ENCODE measurements at places on chromosomes 6 and 20.

- DNase-seq, result no peak
These were observed 28.7 kb upstream of the BEND3 start for GRCh38 chr6:107144014-107144413.

- DNase-seq, result no peak
These were observed 74.7 kb upstream of the NOX3 start for GRCh38 chr6:155530219-155530834.

- no peak for DNase-seq
These were observed 559 bp downstream of the LAMA5 start for GRCh38 chr20:62366370-62367135.

- no peak for DNase-seq
These were observed 4.9 kb downstream of the TOMM34 start for GRCh38 chr20:44955270-44955669.

DNA sequence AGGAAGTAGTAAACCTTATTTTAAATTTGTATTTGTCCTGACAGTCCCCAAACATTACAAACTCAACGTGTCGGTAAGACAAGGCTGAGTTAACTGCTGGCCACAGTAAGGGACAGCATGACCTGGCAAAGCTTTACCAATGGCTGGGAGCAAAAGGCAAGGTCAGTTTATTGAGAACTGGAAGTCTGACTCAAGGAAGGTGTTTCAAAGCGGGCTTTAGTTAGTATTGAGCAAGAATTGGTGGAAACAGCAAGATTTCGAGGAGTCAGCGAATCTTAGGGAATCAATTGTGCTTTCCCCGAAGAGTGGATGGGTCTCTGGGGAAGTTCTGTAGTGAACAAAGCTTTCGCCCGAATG, 885 bp upstream of the GZF1 start:
- no peak for DNase-seq

DNA sequence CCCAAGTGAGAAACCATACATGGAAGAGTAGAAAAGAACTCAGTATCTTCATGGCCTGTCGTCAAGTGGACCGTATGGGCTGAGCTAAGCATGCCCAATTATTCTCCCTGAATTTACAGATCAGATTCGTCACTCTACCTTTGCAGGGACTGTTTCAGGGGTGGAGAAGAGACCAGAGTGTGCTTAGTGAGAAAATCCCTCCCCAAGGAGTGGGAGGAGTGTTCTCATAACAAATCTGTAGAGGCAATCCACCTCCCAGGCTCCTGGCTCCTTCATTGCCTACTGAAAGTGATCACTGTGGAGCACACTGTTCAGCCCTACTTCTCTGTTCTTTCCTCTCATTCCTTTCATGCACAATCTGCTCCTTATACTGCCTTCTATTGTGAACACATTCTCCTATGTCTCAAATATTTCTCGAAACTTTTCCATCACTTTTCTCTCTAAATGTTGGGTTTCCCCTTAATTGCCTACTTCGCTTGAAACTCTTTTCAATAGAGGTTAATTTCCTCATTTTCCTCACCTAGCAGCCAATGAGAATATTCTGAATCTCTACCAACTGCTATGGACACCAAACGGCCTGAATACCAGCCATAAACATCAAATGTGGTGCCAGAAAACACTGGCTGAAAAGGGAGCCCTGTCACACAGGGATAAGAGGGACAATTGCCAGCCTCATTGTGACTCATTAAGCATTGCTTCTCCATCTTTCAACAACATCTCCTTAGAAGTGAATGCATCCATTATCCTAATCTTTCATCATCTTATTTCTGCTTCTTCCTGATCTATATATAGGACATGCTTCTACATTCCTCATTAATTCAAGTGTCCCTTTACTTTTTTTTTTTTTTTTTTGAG, 398.3 kb downstream of the UTRN start:
- no peak for DNase-seq

GRCh38 chr6:141728330-141728729, 404.4 kb upstream of the GJE1 start:
- DNase-seq, result no peak

GRCh38 chr6:114202389-114202788, 140.4 kb downstream of the HS3ST5 start:
- DNase-seq, result no peak

GRCh38 chr20:23050847-23051627, 1.6 kb upstream of the THBD start:
- DNase-seq, result no peak

DNA sequence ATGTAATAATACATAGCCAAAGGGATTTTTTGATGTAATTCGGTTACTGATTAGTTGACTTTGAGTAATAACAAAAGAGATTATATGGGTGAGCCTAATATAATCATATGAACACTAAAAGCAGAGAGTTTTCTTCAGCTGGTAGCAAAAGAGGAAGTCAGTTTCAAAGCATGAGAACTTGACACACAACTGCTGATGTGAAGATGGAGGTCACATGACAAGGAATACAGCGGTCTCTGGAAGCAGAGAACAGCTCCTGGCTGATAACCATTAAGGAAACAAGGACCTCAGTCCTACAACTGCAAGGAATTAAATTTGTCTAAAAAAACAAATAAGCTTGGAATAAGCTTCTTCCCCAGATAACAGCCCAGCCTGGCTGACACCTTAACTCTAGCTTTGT, 154.5 kb upstream of the PRND start:
- no peak for DNase-seq

GRCh38 chr6:3251462-3252314, 7.1 kb upstream of the PSMG4 start:
- DNase-seq, result peak; percentile 63

Data from activated CD4-positive, CD25-positive, alpha-beta regulatory T cell (primary cell).